ENCODE measurements at places on chromosomes 11 and 22.

DNA sequence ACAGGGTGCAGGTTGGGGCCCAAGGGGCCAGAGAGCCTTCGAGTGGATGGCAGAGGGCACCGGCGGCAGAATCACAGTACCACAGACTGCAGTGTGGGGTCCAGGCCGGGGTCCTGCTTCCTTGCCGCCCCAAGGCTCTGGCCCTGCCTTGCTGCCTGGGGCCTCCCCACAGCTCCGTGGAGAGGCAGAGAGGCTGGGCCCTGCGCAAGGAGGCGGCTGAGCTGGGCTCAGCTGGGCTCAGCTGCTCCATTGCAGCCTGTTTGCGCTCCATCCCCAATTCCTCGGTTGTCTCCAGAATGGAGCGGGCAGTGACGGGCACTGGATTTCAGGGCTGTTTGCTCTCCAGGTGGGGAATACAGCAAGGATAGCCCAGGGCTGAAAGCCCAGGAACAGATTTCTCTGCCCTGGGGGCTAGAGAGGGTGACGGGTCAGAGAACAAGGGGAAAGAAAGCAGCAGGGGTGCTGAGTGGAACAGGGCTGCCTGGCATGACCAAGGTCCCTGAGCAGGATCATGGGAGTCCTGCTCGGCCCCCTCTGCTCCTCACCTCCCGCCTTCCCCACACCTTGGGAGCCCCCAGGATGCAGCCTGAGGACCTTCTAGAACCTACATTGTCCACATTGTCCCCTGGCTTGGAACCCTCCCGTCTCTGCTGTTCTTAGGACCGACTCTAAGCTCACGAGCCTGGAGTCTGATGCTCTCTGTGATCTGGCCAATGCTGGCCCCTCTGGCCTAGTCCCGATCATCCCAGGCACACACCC is 18.9 kb downstream of the MRGPRG start:
- DNase-seq, result no peak

- DNase-seq, result no peak
Measured at GRCh38 chr22:29727131-29727523, 7.3 kb downstream of the CABP7 start.

- DNase-seq, result no peak
Measured at GRCh38 chr11:47104261-47104950, 72.3 kb downstream of the ARFGAP2 start.

DNA sequence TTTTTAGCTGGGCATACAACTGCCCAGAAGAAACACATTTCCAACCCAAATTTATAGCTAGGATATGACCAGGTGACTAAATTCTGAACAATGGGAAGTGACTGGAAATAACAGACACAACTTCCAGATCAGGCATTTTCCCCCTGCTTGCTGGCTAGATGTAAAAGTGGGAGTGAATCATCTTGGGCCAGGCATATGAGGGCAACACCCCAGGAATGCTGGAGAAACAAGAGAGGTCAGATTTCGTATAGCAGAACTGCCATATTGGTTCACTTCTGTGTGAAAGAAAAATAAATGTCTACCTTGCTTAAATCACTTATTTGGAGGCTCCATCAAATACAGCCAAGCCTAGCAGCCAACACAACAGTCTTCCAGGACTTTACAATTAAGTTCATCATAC is 7.4 kb downstream of the ATL3 start:
- DNase-seq, result no peak

DNA sequence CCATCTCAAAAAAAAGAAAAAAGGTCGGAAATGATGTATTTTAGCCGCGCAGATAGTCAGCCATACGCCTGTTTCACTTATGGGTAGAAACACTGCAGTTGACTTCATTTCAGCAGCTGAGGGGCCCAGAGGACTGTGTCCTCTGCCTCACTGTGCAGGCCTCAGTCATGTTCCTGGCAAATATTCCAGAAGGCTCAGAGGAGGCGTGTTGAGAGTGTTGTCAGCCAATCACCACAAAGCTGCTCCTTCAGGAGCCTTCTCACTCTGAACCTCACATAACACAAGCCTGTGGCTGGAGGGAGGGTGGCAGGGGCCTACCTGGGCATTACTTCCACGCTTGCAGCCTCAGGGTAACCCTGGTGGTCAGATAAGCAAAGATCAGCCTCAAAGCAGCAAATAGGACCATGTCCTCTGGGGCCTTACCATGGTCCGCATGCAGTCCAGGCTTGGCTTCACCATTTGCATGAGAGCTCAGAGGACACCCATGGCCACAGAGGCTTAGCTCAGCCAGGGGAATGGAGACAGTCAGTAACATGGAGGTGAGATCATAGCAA is 17.3 kb upstream of the TREH start:
- no peak for DNase-seq

GRCh38 chr11:59667812-59668187 is 1.0 kb downstream of the PATL1 start:
- no peak for DNase-seq

Measured in NCI-H187 (cell line).